Choroid plexus epithelial cell (primary cell): ENCODE measurements at places on chromosomes 5 and 9.

DNA sequence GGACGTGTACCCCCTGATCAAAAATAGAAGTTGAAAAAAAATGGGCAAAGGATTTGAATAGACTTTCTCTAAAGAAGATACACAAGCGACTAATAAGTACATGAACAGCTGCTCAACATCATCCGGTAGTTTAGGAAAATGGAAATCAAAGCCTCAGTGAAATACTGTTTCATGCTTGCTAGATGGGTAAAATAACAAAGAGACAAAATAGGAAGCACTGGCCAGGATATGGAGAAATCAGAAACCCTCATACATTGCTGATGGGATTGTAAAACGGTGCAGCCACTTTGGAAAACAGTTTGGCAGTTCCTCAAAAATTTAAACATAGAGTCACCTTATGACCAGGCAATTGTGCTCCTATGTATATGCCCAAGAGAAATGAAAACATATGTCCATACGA is 65.0 kb upstream of the SUB1 start:
- DNase-seq: no peak

DNA sequence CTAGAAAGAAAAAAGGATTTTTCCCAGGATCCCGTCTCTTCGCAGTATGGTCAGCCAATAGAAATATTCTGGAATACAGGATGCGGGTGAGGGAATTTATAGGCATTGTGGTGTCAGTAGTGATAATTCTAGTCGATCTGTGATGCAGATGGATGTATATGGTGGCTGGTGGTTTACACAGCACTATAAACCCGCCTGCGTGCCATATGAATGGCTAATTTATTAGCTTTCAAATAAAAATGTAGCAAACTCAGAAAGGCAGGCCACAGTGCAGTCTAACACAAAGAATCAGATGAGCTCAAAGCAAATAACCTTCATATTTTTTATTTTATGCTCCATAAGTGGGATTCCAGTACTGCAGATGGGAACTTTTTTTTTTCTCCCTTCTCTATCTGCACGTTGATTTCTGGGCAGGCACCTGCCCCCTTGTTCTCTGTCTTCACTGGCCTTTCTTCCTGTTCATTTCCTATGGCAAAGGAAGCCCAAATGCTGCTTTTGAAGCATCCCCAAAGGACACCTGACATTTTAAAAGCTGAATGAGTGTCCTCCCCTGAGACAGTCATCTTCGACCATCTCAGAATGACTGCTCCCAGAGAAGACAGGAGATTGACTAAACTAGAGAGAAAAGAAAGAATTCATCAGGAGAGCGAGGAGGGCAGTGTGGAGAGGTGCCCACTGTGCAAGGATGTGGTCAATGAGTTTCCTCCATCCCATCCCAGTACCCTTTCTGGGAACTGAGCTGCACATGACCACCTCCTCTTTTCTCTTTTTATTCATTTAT is 52.1 kb downstream of the SEMA6A start:
- no peak for DNase-seq

- no peak for DNase-seq
These were observed 63.1 kb upstream of the CXCL14 start for GRCh38 chr5:135641734-135642487.

DNA sequence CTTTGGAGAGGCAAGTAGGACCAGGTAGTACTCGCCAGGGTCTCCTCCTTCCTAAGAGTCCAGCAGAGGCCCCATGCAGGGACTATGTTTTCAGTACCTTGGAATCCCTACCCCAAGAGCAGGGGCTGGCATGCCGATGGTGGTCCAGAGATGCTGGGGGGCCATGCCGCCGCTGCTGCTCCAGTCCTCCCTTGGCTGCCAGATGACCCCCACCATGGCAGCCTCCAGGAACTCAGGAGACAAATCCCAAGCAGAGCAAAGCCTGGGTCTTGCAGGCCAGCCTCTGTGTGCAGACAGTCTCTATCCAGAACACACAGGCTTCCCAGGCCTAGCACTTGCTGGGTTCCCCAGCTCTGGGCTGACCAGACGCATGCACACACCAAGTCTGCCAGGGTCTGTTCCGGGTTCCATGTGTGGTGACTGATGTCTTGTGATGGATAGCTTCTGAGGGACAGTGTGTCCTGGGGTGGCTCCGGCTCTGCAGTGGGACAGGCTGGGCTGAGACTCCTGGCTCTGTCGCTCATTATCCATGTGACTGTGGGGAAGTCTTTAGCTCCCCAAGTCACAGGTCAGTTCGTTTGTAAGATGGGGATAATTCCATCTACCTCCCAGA is 127.3 kb downstream of the CRB2 start:
- no peak for DNase-seq

GRCh38 chr9:31185831-31186230 is 1198.6 kb upstream of the ACO1 start:
- DNase-seq: peak; percentile 97

- DNase-seq: peak; percentile 26
These were observed 112.8 kb upstream of the SHB start for GRCh38 chr9:38181866-38182265.

DNA sequence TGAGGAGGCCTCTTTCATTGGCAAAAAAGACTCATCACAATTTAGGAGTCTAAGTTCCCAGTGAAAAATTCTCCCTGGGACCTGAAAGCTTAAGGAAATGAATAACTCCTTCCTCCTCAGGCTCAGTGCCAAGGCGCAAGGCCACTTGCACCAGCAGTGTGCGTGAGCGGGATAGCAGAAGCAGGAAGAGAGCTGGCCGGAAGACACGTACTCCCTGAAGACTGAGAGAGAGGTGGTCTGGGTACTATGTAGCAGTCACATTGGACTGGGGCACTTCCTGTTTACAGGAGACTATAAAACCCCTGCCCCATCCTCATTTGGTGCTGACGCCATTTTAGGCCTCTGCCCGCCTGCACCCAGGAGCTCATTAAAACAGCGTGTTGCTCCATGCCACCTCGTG is 66.3 kb upstream of the IL33 start:
- no peak for DNase-seq

GRCh38 chr9:36592801-36593583 is 20.3 kb downstream of the MELK start:
- DNase-seq: no peak

DNA sequence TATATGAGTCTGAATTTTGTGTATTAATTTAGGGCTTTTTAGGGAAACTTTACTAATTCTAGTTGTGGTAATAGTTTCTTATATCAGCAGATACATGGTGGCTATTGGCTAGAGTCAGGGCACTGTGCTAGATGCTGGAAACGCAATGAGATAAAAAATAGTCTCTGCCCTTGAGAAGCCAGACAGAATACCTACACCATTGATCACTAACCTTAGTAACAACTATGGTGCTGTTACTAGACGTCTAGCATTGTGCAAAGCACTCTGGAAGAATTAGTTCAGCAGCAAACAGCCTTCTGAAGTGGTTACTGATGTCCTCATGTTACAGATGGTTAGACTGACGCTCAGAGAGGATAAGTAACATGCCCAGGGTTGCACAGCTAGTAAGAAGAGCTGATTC is 61.8 kb downstream of the GDA start:
- DNase-seq: no peak

- no peak for DNase-seq
These were observed 154.3 kb downstream of the DENND1A start for GRCh38 chr9:123775289-123776284.

- DNase-seq: no peak
These were observed 115.6 kb upstream of the COL5A1 start for GRCh38 chr9:134525841-134526583.

DNA sequence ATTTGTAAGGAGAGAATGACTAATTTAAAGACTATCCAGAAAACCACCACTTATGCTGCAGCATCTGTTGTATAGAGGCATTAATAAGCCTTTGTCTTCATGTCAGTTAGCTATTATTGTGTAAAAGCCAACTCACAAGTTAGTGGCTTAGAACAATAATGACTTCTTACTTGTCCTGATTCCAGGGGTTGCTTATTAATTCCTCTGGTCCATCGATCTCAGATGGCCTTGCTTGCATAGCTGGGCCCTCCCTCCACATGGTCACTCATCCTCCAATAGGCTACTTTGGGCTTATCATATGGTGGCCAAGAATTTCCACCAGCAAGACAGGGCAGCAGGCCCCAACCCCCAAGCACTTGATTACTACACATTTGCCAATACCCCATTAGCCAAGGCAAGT is 44.5 kb upstream of the STK32A start:
- DNase-seq: no peak

DNA sequence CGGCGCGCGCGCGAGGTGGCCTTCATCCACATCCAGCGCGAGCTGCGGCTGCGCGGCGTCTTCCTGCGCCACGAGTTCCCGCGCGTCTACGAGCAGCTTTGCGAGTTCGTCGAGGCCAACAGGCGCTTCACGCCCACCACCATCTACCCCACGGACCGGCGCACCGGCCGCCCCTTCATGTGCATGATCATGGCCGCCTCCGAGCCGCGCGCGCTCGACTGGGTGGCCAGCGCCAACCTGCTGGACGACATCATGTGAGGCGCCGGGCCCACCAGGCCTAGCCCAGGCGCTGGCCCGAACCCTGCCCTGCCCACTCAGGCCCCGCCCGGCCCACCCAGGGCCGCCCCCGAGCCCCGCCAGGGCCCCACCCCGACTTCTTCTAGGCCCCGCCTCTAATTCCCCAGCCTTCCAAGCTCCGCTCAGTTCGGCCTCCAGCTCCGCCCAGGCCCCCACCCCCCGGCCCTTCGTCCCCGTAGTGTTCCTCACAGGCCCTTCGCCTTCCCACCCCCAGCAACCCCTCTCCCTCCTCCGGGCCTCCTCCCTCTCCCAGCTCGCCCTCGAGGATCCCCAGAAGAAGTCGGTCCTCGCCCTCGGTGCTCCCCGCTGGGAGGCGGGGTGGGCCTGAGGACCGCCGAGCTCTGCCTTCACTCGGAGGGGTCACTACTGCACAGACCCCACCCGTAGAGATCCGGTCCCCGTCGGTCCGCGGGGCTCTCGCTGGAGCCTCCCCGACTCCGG is 2.0 kb upstream of the PHPT1 start:
- DNase-seq: peak; percentile 72

DNA sequence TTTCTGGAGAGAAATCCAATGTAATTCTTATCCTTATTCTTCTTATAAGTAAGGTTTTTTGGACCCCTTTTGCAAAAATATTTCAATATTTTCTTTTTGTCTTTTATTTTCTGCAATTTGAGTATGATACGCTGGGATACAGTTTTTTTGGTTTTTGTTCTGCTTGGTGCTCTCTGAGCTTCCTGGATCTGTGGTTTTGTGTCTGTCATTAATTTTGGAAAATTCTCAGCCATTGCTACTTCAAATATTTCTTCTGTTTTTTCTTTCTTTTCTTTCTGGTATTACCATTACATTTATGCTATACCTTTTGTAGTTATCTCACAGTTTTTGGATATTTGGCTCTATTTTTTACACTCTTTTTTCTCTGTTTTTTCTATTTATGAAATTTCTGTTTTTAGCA is 50.1 kb downstream of the ZNF618 start:
- no peak for DNase-seq

- no peak for DNase-seq
These were observed 166.8 kb upstream of the IER5L start for GRCh38 chr9:129344641-129345495.

GRCh38 chr5:137214446-137215189 is 284.5 kb downstream of the SPOCK1 start:
- no peak for DNase-seq

DNA sequence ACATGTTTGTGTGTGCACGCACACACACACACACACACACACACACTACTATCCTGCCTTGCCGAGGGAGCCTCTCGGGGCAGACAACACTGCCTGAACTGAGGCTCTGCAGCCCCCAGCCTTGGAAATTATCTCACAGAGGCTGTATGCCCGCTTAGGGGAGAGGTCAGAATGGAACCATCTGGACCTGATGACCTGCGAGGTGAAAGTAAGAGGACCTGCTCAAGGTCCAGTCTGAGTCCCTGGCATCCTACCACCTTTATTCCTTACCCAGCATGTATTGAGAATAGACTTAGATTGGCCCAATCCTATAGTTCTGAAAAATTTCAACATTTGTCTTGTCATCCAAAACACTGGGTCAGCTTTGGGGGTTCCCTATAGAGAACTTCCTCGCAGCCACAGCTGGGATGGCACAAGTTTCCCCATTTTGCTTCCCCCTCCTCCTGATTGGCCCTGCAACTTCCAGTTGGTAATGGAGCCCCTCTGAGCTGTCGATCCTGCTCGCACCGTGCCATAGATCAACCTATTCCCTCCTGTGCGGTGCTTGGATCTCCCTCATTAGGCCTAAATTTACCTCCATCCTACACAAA is 10.2 kb downstream of the MVB12B start:
- no peak for DNase-seq

GRCh38 chr5:51685419-51685818 is 302.2 kb downstream of the ISL1 start:
- DNase-seq: no peak

GRCh38 chr5:143432658-143433239 is 29.3 kb upstream of the NR3C1 start:
- DNase-seq: no peak

DNA sequence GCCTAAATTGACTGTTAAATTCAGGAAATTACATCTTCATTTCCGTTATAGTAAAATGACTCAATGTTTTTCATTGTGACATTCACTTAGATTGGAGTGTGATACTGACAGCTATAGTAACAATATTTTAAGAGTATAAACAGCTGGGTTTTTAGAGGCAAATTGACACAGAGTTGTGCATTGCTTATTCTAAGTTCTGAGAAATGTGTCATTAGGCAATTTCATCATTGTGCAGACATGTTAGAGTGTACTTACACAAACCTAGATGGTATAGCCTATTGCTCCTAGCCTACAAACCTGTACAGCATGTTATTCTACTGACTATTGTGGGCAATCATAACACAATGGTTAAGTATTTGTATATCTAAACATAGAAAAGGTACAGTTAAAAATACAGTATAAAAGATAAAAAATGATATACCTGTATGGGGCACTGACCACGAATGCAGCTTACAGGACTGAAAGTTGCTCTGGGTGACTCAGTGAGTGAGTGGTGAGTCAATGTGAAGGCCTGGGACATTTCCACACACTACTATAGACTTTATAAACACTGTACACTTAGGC is 132.7 kb downstream of the PDE4D start:
- DNase-seq: peak; percentile 86

DNA sequence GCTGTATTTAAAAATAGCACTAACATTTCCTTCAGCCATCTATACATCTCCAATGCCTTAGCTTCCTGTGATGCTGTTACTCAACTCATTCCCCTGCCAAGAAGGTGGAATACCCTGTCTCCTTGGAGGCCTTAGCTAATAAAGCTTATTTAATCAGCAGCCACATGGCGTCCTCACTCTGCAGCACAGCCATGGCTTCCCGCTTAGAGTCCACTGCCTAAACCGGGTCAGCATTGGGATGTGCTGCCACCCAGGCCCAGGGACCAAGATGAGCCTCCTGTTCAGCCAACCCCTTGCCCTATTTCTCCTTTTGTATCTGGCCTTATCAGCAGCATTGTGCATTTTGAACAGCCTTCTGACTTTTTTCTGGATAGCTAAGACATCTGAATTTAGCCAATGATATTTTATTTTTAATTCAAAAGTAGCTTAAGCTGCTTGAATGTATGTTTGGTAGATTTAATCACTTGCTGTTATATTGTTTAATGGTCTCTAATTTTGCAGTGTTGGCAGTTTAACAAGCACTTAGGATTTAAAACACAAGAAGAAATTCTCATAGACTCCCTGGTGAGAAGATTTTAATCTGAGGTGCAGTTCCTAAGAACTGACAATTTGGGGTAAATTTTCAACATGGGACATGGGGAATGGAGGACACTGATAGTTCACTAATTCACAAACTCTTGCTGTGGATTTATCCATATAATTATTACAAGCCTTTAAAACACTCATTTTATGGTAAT is 113.0 kb downstream of the RPS23 start:
- peak; percentile 84 for DNase-seq

GRCh38 chr9:121692606-121693387 is 41.4 kb downstream of the DAB2IP start:
- DNase-seq: no peak
